ENCODE measurements at places on chromosomes 1 and 21.

GRCh38 chr1:64488862-64489261 lies 18.9 kb downstream of the CACHD1 start:
- DNase-seq, result no peak

GRCh38 chr1:35857830-35858229 lies 25.2 kb upstream of the AGO1 start:
- DNase-seq, result no peak

GRCh38 chr1:206864939-206865671 lies at the start of gene IL20:
IL20 (plus strand) TSS chr1:206865623; CDS start chr1:206865853, 230 bp downstream.
- DNase-seq, result peak; percentile 88

DNA sequence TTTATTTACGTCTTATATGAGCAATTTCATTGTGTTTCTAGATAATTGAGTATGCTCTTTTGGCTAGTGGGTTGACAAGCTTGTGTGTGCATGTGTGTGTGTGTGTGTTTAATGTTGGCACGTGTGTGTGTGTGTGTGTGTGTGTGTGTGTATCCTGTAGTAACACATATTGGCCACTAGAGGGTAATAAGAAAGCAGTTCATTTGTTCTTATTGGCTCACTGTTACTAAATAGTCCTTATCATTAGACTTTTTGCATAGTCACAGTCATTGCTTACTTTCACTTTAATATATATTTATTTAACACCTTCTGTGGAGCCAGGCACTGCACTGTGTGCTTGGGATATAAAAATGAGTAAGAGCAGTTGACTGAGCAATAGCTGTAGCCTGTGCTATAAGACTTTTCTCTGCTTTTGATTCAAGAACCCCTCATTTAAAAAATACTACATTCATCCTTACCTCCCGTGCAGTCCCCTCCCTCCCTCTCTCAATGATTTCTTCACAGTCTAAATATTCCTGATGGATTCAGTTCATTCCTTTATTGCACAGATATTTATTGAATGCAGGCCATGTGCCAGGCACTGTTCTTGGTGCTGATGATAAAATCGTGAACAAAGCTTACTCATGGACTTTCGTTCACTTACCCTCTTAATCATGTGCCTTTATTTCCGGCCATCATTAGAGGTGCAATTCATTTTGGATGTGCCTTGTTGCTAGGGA lies 96.7 kb downstream of the DYRK1A start:
- no peak for DNase-seq

All from stimulated activated CD4-positive, alpha-beta T cell treated with anti-CD3 and anti-CD28 coated beads, Interleukin-1b, Interleukin-23, amount 100 ng/mL, for 48 hours (primary cell).